ENCODE measurements at places on chromosomes 2 and 18.

- no peak for DNase-seq
Measured at GRCh38 chr18:2444201-2444875, 127.0 kb downstream of the METTL4 start.

- no peak for DNase-seq
Measured at GRCh38 chr18:48417985-48418384, 8.8 kb upstream of the ZBTB7C start.

DNA sequence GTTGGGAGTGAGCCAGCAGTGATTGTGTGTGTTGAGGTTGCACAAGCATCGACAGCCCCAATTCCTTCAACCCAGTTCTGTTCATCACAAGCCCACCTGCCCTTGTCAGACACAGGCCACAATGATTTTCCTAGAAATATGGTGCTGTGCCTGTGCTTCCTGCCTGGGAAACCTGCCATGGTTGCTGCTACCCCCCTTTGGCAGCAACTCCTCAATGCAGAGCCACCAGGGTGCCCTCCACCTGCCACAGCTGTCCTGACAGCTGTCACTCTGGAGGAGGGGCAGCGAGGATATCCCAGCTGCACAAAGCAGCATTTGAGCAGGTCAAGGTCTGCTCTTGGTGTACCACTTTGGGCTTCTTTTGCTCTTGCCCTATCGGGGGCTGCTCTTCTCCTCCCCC, 27.1 kb downstream of the SMIM21 start:
- no peak for DNase-seq

GRCh38 chr18:21000667-21001066, 110.9 kb downstream of the ROCK1 start:
- DNase-seq, result no peak

DNA sequence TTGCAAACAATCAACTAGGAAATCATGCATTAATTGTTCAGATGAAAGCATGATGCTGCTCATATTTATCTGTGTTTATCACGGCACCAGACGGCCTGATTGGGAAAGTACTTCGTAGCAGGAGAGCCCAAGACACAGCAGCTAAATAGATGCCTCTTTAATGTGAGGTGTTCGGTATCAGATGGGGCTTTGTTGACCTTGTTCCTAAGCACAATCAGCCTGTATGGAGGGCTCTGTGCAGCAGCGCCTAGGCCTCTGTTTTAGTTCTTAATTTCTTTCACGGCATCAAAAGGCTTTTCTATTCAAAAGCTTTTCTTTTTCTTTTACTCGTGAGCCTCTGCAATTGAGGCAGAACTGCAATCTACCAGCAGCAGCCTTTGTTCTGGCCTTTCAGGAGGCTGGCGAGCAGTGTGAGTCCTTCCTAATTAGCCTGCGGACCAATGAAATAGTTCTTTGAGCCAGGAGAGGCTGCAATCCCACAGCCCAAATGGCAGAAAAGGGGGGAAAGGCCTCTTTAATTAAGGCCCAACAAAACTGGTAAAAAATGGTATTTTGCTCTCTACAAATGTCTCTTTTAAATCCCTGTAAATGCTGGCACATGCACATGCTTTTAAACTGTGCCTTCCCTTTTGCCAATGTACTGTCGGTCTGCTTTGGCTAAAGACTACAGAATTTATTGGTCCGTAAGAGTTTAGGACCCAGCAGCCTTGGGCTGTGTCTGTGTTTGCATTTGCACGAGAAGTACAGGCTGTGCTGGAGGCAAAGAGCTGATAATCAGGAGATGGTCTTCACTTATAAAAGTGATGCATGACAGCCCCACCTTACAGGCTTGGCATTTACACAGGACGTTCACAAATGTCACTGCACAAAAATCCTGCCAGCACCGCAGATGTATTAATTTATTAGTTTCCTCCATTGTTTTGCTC, 159.6 kb downstream of the RND3 start:
- no peak for DNase-seq

Measured in activated CD8-positive, alpha-beta T cell treated with anti-CD3 and anti-CD28 coated beads for 36 hours (primary cell).